ENCODE measurements at places on chromosomes 1 and 21. TPM values are rescaled to one million over a fixed set of nuclear protein-coding genes. Genes with fewer than 3 reads are reported as not detected.

HORMAD1 gene
- 0.39 TPM for total RNA-seq

EEIG2 gene
- total RNA-seq = 22.2 TPM

KNCN gene
- total RNA-seq = not detected

PLXNA2 gene
- total RNA-seq = 13.5 TPM

HCRTR1 gene
- total RNA-seq = not detected

ADSS2 gene
- 32.3 TPM for total RNA-seq

WDR64 gene
- not detected for total RNA-seq

FAM177B gene
- 0.20 TPM for total RNA-seq

TMEM81 gene
- 0.79 TPM for total RNA-seq

FAM229A gene
- 1.2 TPM for total RNA-seq

CLIC6 gene
- total RNA-seq = 0.20 TPM

GRCh38 chr1:64851664-64852063 lies 106.8 kb downstream of the RAVER2 start:
- DNase-seq = no peak

DNA sequence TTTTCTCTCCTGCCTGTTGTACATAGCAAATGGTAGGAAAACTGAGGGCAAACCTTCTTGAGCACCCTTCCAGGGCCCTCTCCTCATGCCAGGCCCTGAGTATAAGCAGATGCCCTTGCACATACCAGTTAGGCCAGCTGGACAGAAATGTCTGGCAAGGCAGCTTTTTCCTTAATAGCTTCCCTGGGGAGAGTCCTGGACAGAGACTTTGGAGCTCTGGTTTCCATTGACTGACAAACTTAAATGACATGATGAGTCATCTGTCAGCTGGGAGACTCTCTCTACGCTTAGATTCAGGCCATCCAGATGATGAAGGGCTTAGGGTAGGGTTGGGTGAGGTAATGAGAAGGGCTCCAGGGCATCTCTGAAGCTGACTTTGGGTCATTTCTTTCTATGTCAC lies 317.5 kb downstream of the ASTN1 start:
- no peak for DNase-seq

DNA sequence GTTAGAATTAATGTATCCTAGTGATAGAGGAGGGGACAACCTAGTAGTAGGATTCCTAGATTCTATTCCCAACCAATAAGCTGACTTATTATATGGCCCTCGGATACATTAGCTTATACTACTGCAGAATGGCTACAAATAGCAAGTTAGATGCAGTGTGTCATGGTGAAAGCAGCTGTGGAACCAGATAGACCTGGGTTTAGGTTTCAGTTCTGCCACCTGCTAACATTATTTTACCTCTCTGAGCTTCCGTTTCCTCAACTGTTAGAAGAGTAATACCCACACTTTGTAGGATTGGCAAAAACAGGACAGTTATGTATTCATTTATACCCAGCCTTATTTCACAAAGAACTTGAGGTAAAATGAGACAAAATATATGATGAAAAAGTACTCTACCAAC lies 21.6 kb upstream of the MAGOH start:
- DNase-seq = no peak

DNA sequence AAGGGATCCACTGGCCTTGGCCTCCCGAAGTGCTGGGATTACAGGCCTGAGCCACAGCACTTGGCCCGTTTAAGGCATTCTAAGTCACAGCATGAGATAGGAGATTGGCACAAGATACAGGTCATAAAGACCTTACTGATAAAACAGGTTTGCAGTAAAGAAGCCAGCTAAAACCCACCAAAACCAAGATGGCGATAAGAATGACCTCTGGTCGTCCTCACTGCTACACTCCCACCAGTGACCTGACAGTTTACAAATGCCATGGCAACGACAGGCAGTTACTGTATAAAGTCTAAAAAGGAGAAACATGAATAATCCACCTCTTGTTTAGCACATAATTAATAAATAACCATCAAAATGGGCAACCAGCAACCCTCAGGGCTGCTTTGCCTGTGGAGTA lies 33.3 kb upstream of the RCC2 start:
- no peak for DNase-seq

DNA sequence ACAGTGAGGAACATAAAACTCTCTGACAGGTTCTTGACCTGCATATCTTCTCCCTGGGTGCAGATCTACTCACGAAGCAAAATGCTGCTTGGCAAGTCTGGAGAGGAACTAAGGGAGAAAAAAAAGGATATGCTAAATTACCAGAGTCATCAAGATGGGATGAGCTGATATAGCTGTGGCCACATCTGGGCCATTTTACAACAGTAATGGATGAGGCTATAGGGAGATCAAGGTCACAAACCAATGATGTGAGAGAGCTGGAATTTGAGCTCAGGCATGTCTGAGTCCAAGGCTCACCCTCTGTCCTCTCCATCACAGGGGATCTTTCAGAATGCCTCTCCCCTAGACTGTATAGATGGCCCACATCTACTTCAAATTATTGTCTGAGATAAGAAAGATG lies 26.2 kb downstream of the ZMYND12 start:
- DNase-seq = no peak

DNA sequence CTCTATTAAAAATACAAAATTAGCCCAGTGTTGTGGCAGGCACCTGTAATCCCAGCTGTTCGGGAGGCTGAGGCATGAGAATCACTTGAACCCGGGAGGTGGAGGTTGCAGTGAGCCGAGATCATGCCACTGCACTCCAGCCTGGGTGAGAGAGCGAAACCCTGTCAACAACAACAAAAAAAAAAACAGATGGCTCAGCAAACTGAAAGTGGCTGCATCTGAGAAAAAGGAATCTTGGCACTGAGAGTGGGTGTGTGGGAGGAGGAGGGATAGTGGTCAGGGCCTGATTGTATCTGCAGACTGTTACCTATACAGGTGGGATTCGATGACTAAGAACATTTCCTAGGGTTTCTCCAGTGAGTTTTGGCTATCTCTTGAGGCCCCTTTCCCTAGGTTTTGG lies 122.2 kb upstream of the BARHL2 start:
- DNase-seq = no peak

DNA sequence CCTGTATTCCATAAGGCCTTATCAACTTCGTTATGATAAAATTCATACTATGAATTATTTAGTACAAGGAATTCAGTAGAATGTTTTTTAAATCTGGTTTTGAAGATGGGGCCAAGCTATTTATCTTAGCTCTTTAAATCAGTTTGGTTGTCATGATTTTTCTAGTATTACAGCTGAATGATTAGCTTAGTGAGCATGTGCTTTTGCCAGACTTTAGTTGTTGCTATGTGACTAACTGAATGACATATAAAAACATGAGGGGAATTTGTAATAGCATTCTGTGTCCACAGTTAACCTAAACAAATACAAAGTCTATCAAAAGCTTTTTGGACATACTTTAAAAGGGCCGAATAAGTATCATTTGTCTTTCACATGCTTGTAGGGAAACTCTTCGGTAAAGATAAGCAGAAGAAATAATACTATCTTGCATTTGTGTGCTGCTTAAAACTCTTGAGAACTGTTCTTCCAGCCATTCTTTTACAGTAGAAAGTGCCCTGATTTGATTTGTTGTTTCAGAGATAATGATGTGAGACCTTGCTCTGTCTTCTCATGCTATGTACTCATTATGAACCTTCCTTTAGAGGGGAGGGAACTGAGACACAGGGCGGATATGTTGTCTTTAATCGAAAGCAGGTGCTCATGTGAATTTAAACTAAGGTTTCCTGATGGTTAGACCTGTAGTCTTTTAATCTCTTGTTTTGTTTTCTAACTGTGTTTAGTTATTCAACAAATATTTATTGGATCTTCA lies 18.8 kb downstream of the NEK7 start:
- peak; percentile 6 for DNase-seq

- DNase-seq = no peak
These were observed 261.5 kb downstream of the NFIA start for GRCh38 chr1:61343734-61344420.

GRCh38 chr21:34962586-34963222 lies 86.4 kb downstream of the RUNX1 start:
- no peak for DNase-seq

DNA sequence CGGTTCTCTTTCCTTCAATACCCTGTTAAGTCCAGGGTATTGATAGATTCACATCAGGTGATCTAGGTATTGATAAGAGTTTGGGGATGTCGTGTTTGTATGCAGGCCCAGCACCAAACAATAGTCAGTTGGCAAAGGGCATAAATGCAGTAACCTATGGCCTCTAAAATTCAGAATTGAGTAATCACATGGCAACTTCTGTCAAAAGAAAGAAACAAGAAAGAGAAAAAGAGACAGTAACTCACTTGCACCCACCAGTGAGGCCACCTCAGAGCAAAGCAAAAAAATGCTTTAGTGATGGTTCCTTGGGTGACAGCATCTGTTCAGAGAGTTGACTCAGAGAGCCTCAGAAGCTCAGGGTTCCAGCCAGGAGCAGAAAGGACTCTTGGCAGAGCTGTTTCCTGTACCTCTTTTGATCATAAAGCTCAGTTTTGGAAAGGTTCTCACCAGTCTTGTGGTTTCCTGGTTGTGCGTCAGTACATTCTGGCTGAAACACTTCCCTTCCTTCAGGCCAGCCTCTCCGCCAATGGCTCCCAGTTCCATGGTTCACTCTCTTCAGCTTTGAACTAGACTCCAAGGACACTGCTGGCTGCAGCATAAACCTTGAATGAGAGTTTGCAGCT lies 70.1 kb upstream of the GORAB start:
- DNase-seq = peak; percentile 24

GRCh38 chr1:58035523-58035922 lies 511.0 kb downstream of the OMA1 start:
- no peak for DNase-seq

- no peak for DNase-seq
These were observed 105.9 kb downstream of the PIK3R3 start for GRCh38 chr1:46026531-46026930.

- no peak for DNase-seq
These were observed 283.9 kb downstream of the KCNT2 start for GRCh38 chr1:196324345-196324744.

DNA sequence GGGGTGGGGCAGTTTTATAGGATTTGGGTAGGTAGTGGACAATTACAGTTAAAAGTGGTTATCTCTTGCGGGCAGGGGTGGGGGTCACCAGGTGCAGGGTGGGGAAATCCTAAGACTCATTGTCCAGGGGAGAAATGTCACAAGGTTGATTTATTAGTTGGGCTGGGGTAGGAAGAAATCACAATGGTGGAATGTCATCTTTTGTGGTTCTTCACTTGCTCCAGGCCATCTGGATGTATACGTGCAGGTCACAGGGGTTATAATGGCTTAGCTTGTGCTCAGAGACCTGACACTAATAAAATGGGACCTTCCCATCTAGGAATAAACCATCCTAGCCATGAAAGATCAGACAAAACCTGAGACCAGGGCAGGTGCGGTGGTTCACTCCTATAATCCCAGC lies 11.5 kb downstream of the TEX46 start:
- DNase-seq = no peak

GRCh38 chr21:36518883-36519492 lies 39.1 kb upstream of the CLDN14 start:
- DNase-seq = no peak

- DNase-seq = no peak
These were observed 41.3 kb downstream of the PIK3C2B start for GRCh38 chr1:204453141-204453772.

GRCh38 chr21:44894687-44895302 lies 21.3 kb upstream of the PTTG1IP start:
- no peak for DNase-seq

DNA sequence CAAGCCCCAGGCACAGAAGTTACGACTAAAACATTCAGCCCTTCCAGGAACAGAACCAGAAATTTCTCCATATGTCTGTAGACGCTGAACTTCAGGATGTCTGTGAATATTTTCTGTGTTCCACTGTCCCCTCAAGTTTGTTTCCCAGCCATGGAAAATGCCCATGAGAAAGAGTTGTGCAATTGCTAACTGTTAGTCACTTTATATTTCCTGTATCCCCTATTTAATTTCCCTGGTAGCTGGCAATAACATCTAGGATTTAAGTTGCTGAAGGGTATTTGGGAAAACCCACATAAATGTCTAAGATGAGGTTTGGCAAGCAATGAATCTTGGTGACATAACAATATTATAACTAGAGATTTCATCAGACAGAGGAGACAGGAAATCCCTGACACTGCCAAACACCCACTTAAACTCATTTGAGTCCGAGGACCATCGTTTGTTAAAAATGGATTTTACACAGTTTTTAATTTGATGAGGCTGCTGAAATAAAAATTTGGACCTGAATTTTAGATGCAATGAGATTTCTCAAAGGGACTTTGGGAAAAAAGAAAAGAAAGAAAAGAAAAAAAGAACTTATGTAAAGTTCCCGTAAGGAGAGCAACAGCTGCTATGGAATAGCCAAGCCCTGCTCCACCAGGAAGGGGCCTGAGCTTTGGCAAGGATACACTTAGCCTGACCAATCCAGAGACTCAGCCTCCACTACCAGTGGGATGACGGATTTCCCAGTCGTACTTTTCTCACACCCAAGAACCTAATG lies 21.8 kb upstream of the ERRFI1 start:
- DNase-seq = peak; percentile 36

DNA sequence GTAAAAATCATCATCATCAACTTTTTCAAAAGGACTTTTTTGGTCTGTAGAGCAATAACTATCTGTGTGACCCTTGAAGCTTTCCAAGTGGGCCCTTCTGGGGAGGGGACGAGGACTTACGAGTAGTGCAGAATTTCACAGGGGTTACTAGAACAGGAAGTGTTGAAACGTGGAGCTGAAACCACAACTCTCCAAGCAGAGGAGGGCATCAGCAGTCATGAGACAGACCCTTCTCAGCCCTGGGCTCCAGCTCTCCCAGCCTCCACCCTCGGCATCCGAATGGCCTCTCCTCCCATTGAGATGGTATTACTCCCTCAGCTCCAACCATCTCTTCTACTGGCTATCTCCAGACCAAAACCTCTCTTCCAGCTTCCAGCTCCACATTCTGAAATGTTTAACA lies 3.6 kb downstream of the FAM89A start:
- no peak for DNase-seq

GRCh38 chr1:9903801-9904527 lies 6.1 kb downstream of the CTNNBIP1 start:
- DNase-seq = no peak

- no peak for DNase-seq
These were observed 48.1 kb downstream of the ZFYVE9 start for GRCh38 chr1:52189898-52190480.

- no peak for DNase-seq
These were observed 829.2 kb upstream of the ADAMTS5 start for GRCh38 chr21:27796106-27796505.

- DNase-seq = no peak
These were observed 28.7 kb downstream of the COL16A1 start for GRCh38 chr1:31675161-31675560.

GRCh38 chr21:17612565-17613241 lies at the start of gene BTG3:
BTG3 (minus strand) TSS chr21:17612901; CDS start chr21:17609144, 3,757 bp downstream.
- peak; percentile 72 for DNase-seq

GRCh38 chr1:110254604-110255391 lies 44.7 kb downstream of the KCNC4 start:
- DNase-seq = no peak

- no peak for DNase-seq
These were observed 123.8 kb downstream of the BARHL2 start for GRCh38 chr1:90593312-90593711.

- peak; percentile 49 for DNase-seq
These were observed 10.1 kb downstream of the CFAP45 start for GRCh38 chr1:159889821-159890252.

Measured in skin of body (tissue), 3 donors.